ENCODE measurements at places on chromosomes 6 and 20. TPM values are rescaled to one million over a fixed set of nuclear protein-coding genes. Genes with fewer than 3 reads are reported as not detected.
A peak's percentile ranks its signal among the peaks of the same experiment; 100 is the strongest.

DNA sequence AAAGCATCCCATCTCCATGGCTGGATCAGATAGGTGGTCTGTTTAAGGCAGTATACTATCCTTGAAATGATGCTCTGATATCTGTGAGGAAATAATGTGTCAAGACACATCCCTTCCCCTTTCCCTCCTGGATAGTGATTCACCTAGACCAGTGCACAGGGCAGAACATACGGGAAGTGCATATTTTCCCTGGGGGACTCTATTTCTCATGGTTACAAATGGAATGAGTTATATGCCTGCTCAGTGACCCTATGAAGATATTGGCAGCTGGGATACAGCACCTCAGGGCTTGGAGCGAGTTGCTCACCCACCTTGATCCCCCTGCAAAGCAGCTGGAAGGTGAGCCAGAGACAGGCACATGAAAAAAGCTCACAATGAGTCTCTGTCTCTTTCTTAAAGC is 67.5 kb upstream of the PRL start:
- DNase-seq = no peak

PSORS1C2 gene
- not detected for total RNA-seq

DNA sequence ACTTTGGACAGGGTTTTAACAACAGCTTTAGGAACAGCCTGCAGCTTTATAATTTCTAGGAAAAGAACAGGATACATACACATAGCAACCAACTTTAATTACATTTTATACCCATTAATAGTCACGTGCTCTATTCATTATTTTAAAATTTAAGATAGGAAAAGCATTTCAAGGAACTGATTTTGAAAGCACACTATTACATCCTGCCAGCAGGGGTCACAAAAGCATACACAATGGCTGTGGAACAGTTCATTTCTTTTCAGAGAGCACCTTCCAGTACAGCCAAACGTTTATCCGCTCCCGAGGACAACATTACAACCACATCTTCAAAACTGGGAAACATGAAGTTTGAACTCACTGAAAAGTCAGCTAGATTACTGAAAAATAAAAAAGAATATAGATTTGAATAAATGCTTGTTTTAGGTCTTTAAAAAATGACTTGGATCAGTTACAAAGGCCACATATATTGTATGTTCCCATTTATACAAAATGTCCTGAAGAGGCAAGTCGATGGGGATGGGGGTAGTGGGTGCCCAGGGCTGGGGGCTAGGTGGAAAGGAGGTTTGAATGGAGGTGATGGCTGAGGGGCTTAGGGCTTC is 104.6 kb upstream of the EXOC2 start:
- DNase-seq = peak; percentile 77

DNA sequence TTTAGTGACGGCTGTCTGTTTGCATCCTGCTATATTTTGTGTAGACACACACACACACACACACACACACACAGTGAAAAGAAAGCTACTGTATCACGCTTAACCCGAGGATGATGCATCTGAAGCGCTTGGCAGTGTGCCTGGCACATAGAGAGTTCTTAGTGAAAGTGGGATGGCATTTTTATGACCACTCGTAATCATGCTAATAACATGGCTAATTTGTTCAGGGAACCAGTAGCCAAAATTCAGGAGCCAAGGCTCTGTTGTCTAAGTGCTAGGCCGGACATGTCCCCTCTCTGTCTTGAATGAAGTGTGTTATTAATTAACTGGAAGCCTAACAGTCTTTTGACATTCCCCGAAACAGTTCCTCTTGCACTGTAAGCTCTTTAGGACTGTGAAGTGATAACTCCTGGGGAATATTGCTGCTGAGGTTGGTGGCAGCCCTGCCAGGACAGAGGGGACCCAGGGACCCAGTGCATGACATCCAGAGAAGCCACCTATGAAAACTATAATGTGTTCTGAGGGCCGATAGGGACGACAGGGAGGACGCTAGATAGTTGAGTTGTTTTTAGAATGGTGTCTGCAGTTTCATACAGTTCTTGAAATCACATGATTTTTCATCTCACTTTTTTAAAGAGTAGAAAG is 45.0 kb upstream of the IRF4 start:
- DNase-seq = no peak

DNA sequence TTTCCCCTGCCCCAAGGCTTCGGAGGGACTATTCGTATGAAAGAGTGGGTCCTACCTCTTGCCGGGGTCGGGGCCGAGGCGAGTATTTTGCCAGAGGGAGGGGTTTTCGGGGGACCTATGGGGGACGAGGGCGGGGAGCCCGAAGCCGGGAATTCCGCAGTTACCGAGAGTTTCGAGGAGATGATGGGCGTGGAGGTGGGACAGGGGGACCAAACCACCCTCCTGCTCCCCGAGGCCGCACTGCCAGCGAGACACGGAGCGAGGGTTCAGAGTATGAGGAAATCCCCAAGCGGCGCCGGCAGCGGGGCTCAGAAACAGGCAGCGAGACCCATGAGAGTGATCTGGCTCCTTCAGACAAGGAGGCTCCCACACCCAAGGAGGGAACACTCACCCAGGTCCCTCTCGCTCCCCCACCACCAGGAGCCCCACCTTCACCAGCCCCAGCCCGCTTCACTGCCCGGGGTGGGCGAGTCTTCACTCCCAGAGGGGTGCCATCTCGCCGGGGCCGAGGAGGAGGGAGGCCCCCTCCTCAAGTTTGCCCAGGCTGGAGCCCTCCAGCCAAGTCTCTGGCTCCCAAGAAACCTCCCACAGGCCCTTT is 11.3 kb downstream of the PRRC2A start:
- no peak for DNase-seq

PARD6B gene
- 1.4 TPM for total RNA-seq

DNA sequence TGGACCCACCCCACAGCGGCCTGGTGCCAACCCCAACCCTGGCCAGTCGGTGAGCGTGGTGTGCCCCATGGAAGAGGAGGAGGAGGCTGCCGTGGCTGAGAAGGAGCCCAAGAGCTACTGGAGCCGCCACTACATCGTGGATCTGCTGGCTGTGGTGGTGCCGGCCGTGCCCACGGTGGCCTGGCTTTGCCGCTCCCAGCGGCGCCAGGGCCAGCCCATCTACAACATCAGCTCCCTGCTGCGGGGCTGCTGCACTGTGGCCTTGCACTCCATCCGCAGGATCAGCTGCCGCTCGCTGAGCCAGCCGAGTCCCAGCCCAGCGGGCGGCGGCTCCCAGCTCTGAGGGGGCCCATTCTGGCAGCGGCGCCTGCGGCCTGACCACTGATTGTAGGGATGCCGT is 23.2 kb downstream of the SDCBP2 start:
- DNase-seq = no peak

- no peak for DNase-seq
Observed at GRCh38 chr6:86273936-86274335, 631.2 kb upstream of the SYNCRIP start.

DNA sequence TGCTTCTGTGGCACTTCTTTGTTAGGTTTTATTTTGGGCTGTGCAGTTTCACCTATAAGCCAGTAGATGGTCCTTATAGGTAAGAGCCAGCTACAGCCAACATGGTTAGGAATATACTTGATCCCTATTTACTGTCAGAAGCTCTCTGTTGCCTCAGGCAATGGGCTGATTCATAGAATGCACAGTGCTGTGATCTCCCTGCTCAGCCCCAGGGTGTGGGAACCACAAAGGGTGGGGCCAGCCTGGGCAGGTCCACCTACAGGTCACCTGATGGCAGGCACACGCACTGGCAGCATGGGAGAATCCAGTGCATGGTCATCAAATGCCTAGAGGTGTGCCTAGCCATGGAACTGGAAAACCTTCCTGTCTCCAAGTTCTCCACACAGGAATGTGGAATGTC is 191.9 kb downstream of the MOXD1 start:
- no peak for DNase-seq

DNA sequence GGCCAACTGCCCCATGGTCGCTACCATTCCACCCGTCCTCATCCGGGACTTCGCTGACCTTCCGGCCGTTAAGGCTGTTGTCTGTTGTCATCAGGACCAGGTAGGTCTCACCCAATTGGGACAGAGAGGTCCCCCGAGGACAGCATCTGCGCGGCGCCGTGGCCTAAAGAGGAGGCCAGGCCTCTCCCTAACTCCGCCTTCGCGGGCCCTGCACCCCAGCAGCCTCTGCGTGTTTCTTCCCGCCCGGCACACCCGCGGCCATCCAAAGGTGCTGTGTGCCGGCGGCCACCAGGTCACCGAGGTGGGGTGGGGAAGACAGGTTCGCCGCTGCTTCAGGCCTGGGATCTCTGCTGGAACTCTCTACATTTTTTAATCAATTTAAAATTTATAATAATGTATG is 9.0 kb downstream of the OR2W1 start:
- DNase-seq = no peak

MICB gene
- 3.4 TPM for total RNA-seq

GRCh38 chr6:37702314-37702713 is 4.6 kb upstream of the MDGA1 start:
- no peak for DNase-seq

GRCh38 chr20:22652681-22653588 is 68.6 kb upstream of the FOXA2 start:
- no peak for DNase-seq

IMPG1 gene
- total RNA-seq = not detected

GRCh38 chr20:37714978-37715672 is 21.3 kb downstream of the CTNNBL1 start:
- no peak for DNase-seq

TMC2 gene
- total RNA-seq = not detected

DNA sequence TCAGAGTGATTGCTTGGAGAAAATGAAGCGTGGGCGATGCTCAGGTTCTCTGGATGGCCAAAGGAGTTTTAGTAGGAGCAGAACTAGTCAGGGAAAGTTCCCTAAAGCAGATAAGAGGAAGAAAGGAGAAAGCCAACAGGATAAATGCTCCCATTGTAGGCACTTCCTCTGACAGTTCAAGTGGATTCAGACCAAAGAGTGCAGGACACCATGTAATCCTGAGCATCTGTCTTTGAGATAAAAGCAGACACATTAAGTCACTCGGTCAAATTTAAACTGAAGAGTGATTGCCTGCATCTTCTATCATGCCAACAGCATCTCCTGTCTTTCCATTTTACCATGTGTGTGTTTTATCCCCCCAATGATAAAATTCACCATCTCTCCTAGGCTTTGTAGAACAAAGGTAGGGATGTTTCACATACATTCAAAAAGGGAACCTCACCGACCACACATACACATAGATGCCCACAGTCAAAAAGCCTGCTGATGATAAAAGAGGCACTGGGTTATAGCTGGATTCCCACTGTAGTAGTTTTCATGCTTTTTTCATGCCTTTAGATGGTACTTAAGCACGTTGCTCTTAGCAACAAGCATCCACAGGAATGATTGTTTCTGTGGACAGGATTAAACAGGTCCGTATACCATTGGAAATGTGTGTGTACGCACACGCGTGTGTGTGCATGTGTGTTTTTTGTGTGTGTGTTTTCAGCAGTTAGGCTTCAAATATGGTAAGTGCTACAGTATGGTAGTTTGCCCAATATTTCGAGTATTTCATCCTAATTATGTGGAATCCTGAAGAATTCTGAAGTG is 7.0 kb downstream of the GRIK2 start:
- DNase-seq = no peak

DNA sequence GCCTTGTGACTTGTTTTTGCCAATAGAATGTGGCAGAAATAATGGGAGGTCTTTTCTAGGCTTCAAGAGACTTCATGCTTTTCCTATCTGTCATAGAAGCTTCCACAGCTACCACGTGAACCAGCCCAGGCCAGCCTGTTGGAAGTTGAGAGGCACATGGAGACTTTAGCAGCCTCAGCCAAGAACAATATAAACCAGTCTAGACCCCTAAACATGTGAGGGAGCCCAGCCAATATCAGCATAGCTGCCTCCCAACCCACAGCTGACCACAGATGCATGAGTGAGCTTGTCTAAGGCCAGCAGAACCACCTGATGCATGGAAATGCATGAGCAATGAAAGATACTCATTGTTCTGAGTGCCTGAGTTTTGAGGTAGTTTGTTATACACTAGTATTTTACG is 540.7 kb upstream of the BTBD3 start:
- DNase-seq = peak; percentile 65

GRCh38 chr6:11969092-11969491 is 43.0 kb upstream of the HIVEP1 start:
- DNase-seq = peak; percentile 98

HLA-DPA1 gene
- 0.18 TPM for total RNA-seq

MYH7B gene
- total RNA-seq = not detected

CRISP3 gene
- not detected for total RNA-seq

TRIM15 gene
- not detected for total RNA-seq

DNA sequence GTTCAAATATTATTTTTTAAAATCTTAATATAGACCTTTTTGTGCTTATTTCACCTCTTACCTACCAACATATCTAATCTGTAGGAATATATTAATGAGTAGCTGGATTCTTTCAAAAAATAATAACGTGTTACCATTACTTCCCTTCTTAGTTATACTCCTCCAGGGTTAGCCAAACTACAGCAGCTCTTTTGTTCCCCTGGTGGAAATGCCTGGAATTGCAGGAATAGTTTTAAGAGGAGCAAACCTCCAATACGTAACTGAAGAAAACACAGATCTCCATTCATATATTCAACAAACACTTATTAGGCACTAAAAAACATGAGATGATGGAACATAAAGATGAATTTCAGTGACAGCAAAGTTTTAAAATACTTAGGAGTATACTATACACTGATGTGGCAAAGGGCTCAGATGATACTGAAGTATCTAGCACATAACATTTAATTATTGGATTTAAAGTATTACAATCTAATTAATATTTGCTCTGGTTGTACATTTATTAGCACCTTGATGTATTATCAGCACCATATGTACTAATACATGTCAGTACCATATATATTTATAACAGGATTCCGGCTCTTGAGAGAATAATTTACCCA is 78.3 kb downstream of the TBX18 start:
- DNase-seq = no peak

DNA sequence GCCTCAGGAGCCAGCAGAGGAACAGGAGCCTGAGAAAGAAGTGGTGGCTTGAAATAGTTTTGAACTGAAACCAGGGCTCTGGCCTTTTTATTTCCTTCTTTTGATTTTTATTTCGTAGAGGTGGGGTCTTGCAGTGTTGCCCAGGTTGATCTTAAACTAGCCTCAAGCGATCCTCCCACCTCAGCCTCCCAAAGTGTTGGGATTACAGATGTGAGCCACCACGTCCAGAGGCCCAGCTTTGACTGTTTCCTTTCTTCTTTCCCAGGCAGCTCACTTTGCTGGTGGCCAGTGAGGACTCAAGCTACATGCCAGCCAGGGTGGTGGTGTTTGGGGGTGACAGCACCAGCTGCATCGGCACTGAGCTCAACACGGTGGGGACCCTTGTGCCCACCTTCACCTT is 20.5 kb downstream of the CUL9 start:
- DNase-seq = no peak

- DNase-seq = peak; percentile 89
Observed at GRCh38 chr6:150876598-150876997, 11.1 kb downstream of the MTHFD1L start.

GRCh38 chr6:105603788-105604586 is 201.1 kb upstream of the PREP start:
- peak; percentile 76 for DNase-seq

TINAG gene
- total RNA-seq = not detected

DNA sequence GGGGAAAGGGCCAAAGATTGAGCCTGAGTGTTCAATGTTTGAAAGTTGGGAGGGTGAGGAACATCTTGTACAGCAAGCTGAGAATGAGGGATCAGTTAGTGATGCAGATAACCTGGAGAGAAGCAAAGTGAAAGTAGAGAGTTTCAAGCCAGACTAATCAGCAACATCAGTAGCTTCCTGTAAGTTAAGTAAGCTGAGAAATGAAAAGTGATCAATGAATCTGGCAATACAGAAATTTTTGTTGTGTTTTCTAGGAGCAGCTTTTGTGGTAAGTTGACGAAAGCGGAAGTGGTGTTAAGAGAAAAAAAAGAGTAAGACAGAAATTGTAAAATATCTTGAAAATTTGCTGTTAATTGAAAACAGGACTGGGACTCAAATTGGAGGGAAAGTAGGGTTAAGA is 855.5 kb upstream of the MAP3K7 start:
- DNase-seq = no peak

TGM6 gene
- total RNA-seq = not detected

Data from fibroblast of the aortic adventitia (primary cell).